ENCODE measurements at places on chromosomes 4 and X.

DNA sequence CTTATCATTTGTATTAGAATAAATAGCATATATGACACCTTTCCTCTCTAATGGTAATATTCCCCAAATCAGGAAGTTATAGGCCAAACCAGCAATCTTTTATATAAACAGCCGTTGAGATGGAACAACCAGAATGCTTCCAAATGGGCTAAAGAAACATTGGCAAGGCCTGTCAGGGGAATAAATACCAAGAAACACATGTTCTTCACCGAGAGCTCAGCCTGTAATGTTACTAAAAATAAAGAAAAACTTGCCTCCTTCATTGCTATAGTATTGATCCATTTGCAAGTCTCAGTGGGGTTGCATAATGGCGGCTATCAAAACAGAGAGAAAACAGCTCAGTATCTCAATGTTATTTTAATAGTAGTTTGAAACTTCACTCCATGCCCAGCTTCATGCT, 104.9 kb downstream of the FAM13A start:
- no peak for DNase-seq

DNA sequence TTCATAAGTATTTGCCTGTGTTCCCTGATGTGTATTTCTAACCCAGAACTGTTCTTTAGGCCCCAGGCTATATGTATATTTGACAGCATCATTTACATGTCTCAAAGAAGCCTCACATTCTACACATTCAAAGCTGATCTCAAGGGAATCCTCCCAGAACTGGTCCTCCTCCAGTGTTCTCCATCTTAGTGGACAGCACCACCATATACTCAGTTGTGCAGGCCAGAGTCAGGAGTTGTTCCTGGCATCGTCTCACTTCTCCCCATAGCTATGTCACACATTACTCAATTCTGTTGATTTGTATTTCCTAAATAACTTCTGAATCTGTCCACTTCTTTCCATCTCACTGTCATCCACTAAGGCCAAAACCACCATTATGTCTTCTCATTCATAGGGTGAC, 82.8 kb upstream of the TRPC3 start:
- DNase-seq, result no peak

DNA sequence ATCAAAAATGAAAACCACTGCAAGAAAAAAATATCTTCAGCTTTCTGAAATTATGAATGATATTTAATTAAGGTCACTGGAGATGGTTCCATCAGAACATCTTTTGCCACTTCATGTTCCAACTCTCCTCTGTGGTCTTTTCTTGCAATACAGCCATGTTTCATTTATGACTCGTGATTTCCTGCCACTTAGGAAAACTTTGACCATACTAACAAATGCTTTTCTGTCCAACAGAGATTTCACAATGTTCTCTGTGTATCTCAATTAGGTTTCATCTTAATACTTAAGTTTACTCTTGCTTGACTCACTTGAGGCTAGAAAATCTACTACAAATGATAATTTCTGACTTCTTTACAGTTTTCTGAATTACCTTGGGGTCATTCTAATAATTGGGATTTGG, 330.9 kb downstream of the CXXC4 start:
- DNase-seq, result no peak

- no peak for DNase-seq
Observed at GRCh38 chr4:18314731-18315130, 293.2 kb upstream of the LCORL start.

DNA sequence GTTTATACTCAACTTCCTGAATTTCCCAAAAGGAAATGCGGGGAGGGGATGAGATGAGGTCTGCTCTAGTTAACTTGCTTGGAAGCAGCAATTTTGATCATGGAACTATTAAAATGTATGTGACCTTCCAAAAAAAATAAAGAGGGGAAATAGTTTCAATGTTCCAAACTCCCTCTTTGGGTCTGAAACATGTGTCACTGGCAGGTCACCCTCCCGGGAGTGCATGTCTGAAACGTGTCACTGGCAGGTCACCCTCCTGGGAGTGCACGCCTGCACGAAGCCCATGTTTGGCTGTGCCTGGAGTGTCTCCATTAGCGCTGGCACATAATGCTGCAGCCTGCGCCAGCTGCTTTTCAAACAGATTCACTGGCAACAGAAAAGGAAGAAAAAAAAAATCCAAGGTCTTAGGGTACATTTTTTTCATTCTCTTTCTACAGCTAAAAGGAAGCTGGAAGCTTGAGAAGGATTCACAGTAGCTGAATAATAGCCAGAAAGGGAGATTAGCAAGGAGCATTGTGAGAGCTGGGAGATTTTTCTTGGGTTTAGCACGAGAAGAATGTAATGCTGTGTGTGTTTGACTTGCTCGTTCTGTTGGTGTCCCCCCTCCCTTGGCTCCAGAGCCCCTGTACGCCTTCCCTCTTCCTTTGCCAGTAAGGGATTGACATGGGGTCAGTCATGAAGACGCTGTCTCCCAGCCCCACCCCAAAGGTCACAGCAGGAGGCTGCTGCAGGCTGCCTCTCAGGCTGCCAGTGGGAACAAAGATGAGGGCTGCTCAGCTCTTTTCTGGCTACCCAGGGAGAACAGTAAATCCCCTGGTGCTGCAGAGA, 39.2 kb upstream of the TLR3 start:
- no peak for DNase-seq

GRCh38 chr4:1632109-1633104, 51.7 kb downstream of the FAM53A start:
- no peak for DNase-seq

GRCh38 chr4:5933116-5933515, 40.2 kb upstream of the CRMP1 start:
- no peak for DNase-seq

GRCh38 chr4:119942806-119943205, 123.8 kb downstream of the MAD2L1 start:
- no peak for DNase-seq

GRCh38 chrX:55710701-55711100, 6.8 kb upstream of the RRAGB start:
- DNase-seq, result no peak

DNA sequence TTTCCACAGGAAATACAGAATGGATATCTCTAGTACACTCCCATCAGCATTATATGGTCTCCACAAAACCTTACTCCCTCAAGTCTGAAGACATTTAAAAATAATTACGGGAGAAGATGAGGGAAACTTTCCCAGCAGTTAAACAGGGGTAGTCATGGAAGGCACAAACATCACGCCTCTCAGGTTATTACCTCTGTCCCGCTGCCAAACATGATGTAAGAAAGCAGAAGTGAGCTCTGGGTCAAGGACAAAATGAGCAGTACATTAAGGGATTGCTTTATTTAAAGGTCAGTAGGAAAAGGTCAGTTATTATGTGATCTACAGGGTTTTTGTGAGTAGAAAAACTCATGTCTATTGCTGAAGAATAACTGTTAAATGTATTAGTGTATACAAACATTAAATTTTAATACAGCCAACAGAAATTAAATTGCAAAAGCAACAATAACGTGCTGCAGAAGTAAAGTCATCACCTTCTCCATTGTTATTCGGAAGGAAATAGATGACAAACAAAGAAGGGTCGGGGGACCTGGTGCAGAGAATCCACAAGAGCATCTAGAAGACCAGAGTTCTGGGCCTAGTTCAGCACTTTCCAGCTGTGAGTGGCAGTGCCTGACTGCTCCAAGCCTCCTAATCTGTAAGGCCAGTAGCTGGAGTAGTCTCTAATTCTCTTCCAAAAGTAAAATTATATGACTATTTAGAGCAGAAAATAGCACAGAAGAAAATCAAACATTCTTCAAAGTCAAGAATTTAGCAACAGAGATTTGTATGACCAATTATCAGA, 171.2 kb downstream of the PPP3CA start:
- no peak for DNase-seq

Measured in stimulated activated CD8-positive, alpha-beta memory T cell treated with anti-CD3 and anti-CD28 coated beads, Interleukin-2, amount 100 ng/mL, for 1 hour (primary cell).